T-cell (primary cell): ENCODE measurements at places on chromosomes 6 and 20.

- no peak for DNase-seq
Measured at GRCh38 chr6:110622912-110623578, 146.6 kb upstream of the SLC22A16 start.

DNA sequence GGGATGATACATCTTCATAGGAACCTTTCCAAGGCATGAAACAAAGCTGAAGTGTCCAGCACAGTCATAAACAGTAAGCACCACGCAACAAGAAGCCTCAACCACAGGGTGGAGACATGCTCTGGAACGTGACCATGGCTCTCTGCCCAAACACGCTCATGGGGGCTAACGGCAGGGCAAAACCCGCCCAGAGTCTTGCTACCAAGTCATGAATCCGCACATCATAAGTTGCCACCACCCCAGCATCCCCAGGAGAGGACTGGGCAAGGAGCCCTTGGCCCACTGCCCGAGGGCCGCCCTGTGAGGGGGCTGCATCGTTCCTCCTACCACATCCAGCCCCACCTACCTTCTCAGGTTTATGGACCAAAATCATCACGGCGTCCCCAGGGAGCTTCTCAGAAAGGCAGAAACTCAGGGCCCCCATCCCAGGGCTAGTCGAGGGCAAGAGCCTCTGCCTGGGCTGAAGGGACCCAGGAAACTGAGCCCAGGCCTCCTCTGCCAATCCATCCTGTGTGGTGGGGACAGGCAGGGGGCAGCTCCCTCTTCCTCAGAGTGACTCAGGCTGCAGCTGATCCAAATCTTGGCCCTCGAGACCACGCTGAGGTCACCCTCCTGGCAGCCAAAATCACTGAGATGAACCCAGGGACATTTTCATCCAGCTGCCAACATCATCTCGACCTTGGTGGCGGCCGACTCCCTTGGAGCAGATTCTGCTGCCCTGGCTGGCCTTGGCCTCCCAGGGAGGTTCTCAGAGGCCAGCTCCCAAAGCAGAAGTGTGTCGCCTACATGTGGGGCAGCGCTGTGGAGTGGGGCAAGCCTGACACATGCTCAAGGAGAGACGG lies 42.6 kb downstream of the BMP7 start:
- no peak for DNase-seq

DNA sequence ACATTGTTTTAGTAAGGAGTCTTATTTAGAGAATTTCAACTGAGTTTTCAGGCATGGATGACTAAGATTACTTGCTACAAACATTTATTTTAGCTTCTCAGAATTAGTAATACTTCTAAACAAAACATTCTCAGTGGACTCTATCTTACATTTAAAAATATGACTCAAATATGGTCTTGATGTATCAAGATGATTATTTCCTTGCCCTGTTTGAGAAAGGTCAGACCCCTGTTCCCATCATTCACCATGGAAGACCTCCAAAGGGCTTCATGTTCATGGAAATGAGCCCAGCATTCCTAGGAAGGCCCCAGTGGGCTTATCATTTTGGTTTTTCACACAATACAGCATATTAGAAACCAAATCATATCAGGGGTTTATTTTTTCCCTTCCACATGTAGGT lies 24.6 kb upstream of the TRPC4AP start:
- no peak for DNase-seq

GRCh38 chr6:48272518-48272917 lies 161.5 kb upstream of the PTCHD4 start:
- no peak for DNase-seq

DNA sequence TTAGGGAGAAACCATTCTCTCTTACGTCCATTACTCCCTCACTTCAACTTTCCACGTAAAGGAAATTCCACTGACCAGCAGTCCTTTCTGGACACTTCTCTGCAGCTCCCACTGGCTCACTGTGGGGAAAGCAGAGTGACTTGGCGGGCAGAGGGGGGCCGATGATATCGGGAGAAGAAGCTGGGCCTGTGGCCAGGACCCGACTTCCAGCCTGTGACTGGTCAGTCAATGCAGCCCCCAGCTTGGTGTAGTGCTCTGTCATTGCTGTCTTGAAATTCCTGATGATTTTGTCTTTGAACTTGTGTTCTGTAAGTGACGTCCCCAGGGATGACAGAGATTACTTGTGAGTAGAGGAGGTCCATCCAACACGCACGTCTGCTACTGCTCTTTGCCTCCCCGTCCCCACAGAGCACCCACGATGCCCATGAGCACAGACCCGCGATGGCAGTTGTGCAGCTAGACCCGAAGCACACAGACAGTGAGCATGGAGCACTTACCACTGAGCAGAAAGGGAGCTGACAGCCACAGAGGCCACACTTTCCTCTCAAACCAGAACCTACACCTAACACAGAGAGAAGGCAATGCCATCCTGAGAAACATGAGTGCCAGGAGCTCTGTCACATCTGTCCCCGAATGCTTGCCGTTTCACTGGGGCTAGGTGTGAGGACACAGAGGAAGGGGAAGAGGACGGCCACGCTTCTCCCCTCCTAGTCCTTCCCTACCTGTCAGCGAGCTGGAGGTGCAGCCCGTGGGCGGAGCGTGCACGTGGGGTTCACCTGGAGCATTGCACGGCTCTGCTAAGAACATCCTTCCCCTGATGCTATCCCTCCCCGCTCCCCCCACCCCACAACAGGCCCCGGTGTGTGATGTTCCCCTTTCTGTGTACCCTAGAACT lies 25.7 kb downstream of the DACT2 start:
- DNase-seq = no peak

GRCh38 chr6:66662721-66663507 lies 955.9 kb upstream of the EYS start:
- no peak for DNase-seq

DNA sequence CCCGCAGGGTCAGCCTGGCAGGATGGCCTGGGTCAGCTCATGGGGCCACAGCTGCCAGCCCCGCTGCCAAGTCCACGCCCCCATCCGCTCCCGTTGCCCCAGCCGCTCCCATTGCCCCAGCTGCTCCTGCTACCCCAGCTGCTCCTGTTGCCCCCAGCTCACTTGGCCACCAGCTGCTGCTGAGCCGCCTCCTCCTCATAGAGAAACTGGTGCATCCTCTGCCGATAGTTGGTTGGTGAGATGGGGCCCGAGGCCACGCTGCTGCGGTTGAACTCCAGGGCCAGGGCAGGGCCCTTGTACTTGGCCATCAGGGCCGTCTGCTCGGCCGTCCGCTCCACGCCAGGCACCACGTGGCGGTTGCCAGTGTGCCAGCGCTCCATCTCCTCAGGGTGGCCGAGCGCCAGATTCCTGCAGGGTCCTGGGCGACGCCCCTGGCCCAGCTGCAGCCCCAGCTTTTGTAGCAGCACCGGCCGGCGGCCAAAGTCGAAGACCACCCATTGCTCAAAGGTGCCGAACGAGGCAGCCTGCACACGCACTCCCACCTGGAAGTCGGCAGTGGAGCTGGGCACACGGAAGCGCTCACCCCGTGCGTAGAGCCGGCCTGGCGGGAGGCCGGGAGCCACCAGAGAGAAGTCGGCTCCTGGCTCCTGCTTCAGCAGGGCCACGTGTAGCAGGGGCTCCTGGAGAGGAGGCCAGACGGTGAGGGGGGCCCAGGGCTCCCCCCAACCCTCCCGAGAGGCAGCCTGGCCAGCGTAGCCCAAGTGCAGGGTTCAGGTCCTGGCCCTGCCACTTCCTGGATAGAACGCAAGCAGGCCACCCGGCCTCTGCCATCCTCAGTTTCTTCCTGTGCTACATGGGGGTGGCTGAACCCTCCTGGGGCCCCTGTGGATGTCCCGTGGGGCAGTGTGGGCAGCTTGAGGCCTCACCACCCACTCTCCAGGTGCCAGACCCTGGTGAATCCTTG lies 4.8 kb downstream of the HELZ2 start:
- DNase-seq = no peak

GRCh38 chr6:36676141-36677058 lies 2.1 kb upstream of the CDKN1A start:
- no peak for DNase-seq

DNA sequence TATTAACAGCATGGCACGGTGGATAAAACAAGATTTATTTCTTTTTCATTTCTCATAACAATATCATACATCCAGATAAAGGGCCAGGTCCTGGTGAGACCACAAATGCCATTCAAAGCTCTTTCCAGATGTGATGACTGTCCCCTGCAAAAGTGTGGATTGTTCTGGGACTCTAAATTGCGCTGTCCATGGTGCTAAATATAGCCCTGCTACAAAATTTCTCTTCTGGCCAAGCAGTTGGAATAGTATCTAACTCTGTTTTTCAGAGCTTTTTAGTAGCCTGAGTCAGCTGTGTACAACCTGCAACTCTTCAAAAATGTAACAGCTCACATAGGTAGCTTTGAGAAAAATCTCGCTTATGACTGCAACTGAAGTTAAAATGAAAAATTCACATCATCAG lies 115.8 kb downstream of the MANEA start:
- DNase-seq = no peak

- DNase-seq = no peak
Measured at GRCh38 chr6:158313989-158314388, 1.7 kb downstream of the TULP4 start.

GRCh38 chr20:9627219-9627618 lies 112.8 kb downstream of the LAMP5 start:
- DNase-seq = no peak
